Non-pigmented ciliary epithelial cell (primary cell): ENCODE measurements at places on chromosomes 3 and 15.

- no peak for DNase-seq
Observed at GRCh38 chr3:168470380-168470779, 374.7 kb upstream of the GOLIM4 start.

DNA sequence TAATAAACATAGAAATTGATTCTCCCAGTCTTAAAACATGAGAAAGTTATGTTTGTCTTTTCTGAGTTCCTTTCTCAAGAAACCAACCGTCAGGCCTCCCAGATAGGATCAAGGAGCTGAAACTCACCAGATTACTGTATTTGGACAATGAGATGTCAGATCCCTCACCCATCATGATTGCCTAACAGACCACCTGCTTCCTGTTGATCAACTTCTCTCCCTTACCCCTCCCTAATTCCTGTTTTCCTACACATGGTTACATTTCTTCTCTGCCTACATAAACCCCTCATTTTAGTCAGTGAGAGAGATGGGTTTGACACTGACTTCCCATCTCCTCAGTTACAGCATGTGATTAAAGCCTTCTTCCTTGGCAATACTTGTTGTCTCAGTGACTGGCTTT lies 917.5 kb downstream of the FHIT start:
- DNase-seq: no peak

GRCh38 chr3:100368441-100368840 lies 32.4 kb downstream of the TOMM70 start:
- DNase-seq: no peak

- DNase-seq: no peak
Observed at GRCh38 chr3:55297706-55298105, 189.4 kb downstream of the WNT5A start.

DNA sequence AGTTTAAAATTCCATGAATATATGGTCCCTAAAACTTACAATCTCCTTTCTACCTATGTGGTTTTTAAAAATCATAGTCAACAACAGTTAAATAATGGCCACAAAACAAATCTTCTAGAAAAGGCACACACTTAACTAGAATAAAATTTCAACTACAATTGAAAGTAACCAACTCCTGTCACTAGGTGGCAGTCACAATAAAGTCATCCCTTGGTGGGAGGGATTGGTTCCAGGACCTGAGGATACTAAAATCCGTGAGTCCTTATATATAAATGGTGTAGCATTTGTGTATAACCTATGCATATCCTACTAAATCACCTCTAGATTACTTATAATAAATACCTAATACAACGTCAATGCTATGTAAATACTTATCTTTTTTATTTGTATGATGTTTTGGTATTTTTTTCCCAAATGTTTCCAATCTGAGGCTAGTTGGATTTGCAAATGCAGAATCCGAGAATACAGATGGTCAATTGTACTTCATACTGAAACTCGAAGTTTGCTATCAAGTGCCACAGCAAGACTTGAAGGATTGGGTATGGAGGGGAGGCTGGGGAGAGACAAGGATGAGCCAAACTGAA lies 172.6 kb downstream of the FMN1 start:
- no peak for DNase-seq

GRCh38 chr3:50242851-50243542 lies 7.0 kb downstream of the GNAI2 start:
- no peak for DNase-seq
